ENCODE measurements at places on chromosomes 6 and 20.

DNA sequence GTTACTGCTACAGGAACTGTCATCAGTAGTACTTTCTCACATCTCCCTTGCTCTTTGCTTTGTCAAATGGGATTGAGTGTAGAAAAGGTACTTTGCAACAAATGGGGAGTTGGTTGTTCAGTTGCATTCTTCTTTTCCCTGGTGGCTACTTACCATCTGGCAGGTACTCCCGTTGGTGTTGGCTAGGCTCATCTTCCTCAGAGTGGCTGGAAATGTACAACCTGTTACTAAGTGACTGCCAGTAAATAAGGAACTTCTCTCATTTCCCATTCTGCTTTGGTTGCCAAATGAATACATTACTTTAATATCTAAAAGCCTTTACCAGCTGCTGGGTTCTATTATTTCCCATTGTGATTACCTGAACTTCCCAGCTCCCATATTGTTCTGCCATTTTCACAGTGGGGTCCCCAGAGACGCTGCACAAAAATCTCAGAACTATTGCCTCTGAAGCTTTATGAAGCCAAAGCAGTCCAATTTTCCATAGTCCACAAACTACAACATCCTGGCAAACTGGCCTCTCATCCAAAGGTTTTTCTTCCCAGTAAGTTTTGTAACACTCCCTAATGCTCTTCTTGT, 229.7 kb upstream of the HTR1E start:
- no peak for DNase-seq

- DNase-seq, result no peak
Observed at GRCh38 chr20:3825526-3825925, 5.2 kb downstream of the AP5S1 start.

DNA sequence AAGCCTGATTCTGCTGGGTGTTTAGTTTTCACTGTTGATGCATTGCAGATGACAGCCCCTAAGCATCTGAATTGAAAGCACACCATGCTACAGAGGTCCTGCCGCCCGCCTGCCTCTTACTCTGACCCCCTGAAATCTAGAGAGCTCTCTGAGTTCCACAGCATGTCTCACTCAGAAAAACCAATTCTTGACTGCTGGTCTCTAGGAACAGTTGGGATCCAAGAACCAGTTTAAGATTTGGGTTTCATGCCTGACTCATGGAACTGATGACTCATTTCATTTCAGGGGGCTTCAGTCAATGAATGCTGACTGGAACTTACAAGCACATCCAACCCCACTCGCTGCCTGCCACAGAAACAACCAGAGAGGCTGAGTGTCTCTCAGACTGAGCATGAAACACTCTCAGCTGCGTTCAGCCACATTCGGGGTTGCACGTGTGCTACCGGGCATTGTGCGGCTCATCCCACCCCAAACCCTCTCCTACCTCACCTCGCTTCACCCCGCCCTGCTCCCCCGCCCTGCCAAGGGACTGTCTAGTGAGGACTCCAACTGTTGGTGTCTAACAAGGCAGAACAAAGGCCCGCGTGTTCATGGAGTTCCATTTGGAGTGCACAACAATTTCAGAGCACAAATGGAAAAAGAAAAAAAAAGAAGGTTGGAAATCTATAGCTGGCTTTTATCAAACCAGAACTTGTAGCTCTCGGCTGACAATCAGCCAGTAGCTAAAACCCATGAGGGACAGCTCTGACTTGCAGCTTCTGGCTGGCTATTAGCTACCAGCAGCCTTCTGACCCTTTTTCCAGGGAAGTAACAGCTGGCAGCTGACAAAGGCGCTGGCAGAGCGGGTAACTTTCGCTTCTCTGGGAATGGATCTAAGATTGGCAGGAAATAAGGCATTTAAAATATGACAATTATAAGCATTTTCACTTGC, 20.0 kb upstream of the TRAF3IP2 start:
- no peak for DNase-seq

DNA sequence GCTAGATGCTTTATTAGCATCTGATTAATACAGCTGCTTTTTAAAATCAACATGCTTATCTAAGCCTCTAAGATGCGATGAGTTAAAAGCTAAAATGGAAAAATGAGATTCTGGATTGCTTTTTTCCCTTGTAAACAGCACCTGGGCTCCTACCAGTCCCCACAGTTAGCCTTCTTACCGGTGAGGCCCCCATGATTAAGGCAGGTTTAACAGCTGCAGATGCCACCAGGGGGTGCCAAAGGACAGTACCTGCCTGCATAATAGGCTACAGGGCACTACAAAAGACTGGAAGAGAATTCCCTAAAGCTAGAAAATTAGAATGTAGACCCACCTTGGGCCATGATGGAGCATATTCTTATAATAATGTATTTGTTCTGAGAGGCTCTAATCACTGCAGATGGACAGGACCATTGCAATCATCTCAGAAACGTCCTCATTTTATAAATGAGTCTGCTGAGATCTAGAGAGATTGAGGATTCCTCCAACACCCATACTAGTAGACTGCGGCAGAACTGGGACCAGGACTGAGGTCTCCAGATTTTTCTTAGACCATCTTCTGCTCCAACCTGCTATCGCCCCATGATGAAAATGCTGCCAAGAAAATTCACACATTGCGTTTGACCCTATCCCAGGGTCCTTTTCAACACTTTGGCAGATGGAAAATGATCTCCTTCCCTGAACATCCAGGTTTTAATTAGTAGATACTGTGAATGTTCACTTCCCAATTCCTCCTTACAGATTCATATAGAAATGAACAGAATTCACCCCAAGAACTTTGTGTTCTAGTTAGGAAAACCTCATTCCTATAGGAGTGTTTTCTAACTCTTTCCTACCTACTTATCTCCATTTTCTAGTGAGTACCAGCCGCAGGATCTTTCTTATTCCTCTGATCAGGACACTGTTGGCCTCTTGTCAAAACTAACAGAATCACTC, 148.8 kb downstream of the RPS12 start:
- no peak for DNase-seq

GRCh38 chr6:156778454-156779205, 1.5 kb downstream of the ARID1B start:
- peak; percentile 39 for DNase-seq
